WERI-Rb-1 (cell line): ENCODE measurements at places on chromosomes 4 and X.

DNA sequence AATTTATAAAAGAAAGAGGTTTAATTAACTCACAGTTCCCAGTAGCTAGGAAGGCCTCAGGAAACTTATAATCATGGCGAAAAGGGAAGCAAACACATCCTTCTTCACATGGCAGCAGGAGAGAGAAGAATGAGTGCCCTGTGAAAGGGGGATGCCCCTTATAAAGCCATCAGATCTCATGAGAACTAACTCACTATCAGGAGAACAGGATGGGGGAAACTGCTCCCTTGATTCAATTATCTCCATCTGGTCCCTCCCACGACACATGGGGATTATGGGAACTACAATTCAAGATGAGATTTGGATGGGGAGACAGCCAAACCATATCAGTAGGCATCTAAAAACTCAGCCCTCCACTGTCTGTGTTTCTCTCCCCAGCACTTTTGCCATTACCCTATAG is 22.4 kb downstream of the ANK2 start:
- peak; percentile 21 for DNase-seq

DNA sequence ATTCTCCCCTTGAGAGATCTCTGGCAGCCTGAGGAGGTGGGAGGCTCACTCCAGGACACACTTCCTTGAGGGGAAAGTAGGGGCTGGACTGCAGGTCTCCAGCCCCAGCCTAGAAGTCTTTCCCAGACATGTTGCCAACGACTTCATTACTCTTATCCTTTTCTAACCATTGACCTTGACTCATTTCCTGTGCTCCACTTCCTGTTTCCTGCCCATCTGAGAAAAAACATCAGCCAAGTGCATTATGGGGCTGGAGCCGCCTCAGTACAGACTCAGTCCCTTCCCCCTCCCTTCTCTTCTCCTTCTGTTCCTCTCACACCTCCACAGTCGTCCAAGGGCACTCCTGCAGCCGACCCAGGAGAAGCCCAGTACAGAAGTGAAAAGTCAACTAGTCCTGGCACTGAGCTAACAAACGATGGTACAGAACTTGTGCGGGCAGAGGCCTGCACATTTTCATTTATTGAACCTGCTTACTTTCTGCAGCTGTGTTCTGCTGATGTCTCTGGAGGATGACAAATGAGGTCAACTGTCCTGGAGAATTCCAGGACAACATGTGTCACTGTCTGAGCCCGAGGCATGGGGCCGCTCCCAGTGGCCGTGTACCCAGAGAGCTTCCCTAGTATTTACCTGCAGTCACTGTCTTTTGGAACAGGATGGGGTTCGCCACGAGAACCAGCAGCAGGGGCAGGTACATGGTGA is 20.1 kb downstream of the GPR143 start:
- DNase-seq: no peak

GRCh38 chrX:71615954-71616353 is 2.4 kb downstream of the CXCR3 start:
- DNase-seq: no peak

DNA sequence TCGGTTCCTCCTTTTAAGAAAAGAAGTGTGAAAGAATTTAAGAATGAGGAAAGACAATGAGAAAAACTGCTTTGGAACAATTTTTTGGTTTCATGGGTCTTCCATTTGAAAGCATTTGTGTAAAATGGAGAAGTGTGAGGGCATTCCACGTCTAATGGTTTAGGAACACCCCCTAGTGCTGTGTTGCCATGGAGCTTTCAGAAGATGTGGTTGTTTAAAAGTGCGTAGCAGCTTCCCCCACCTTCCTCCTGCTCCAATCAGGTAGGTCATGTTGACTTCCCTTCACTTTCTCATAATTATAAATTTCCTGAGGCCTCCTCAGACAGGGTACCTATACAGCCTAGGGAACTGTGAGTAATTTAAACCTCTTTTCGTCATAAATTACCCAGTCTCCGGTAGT is 50.0 kb downstream of the UGT2B10 start:
- DNase-seq: no peak

GRCh38 chrX:152306331-152306730 is 144.8 kb downstream of the GABRA3 start:
- no peak for DNase-seq

DNA sequence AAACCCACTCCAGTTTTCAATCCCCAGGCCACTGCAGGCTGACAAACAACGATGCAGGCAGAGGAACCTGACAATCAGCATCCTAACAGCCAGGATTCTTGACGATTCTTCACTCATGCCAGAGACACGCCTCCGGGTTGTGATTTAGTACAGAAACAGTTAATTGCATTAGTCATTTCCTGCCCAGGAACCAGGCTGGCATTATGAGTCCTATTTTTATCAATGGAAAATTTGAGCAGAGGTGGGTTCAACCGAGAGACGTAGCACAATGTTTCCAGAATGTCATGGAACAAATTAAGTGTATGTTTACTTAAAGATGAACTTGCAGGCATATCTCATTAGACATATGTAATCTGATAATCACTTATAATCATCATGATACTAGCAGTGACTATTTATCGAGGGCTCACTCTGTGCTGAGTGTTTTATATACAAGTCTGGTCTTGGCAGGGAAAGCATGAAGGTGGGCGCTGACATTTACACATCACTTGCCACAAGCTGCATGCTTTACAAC is 159.7 kb downstream of the NSUN7 start:
- no peak for DNase-seq

DNA sequence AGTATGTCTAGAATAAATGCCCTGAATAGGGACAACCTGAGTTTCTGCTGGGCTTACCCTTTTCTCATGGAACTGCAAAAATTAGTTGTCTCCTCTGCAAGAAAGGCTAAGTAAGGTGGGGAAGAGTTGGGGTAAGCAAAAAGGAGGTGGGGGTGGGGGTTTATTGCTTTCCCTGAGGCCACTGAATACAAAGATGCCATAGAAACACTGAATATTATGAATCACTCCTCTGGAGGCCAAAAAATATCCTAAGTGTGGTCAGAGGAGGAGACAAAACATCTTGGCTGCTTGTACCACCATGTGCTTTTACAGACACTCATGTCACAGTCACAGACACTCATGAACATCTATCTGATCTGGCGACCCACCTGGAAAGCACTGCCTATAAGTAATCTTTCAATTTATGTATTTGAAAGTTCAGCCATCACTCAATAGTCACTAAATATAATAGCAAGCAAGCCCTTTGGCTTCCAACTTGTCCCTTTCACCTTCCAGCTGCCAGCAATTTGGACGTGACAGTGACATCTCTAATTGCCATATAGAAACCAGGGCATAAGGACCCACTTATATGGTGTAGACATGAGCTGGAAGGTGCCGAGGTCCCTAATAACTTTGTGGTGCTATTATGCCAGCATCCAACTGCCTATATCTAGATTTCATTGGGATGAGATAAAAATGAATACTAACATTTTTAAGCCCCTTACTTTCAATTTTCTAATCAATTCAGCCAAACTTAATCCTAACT is 122.7 kb upstream of the CBR4 start:
- no peak for DNase-seq

DNA sequence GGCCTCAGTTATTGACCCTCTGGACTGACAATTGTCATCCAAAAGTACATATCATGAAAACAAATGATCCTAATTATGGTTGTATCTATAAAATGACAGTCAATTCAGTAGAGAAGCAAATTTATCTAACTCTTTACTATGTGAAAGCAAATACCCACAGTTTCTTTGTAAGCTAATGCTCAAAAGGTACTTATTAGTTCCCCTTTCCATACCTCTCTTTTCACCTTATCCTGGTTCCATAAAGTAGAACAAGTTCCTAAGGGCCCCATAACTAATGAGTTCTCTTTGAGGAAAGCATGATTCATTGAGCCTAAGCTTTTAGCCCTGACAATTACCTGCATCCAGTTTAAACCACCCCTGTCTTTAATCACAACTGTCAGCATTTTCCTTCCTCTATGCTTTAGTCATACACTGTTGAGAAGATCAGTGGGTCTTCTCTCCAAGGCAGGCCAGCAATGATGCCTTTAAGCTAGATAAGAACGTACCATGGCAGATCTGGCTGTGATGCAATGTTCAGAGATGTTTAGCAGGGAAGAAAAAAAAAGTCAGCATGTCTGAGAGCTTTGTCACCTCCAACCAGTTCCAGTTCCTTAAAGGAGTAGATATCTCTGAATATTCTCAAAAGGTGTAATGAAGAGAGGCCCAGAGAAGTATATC is 179.7 kb upstream of the RASGEF1B start:
- DNase-seq: no peak

GRCh38 chr4:15963576-15963975 is 601 bp upstream of the FGFBP2 start:
- no peak for DNase-seq

GRCh38 chr4:174534461-174534860 is 12.2 kb upstream of the HPGD start:
- DNase-seq: no peak

DNA sequence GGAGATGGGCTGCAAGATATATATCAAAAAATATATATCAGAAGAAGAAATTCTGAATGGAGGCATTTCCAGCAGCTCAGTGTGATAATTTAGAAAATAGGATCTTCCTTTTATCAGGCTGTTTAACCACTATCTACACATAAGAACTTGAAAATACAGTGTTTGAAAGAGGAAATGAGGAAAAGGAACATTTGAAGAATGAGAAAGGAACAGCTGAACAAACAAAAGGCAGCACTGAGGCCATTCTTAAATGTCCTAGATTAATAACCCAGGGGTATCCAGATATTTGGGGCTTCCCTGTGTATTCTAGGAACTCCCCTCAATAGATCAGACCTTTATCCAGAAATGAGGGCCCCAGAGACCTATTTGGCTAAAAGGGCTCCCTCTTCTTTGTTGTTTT is 4.1 kb downstream of the SLC39A8 start:
- DNase-seq: no peak

DNA sequence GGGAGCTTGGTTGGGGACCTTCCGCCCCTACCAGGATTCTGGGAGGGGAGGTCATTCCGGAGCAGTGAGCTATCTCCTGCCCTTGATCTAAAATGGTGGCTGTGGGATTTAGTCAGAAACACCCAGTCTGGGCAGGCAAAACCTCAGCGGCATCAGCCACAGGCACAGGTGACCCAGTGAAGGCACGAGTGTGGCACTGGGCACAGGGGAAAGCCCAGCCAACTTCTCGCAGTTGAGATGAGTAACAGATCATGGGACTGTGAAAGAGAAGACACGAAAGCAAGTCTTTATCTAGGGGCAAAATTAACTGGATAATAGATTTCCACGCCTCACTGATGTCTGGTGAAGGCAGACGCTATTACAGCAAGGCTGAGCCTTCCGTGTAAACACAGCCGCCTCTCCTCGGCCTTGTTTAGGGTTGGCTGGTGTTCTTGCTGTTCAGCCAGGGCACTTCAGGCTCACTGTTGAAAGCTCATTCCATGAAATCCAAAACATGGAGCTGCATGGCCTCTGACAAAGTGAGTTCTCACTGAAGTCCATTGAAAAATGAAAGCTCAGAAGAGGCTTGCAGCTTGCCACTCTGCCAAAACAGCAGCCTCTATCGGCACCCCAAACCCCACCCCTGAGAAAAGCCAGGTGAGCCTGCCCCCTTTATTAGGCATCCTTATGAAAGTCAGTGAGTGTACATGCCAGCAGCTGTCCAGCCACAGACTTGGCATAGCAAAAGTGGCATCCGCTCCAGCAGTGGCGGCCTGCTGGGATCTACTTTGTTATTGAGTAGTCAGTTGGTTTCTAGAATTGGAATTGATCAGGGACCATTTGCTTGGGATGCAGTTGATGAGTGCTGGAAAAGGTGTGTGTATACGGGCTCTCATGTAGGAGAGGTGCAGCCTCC is 102.3 kb upstream of the MTM1 start:
- peak; percentile 2 for DNase-seq

- no peak for DNase-seq
These were observed 72.2 kb downstream of the CRLF2 start for GRCh38 chrX:1140236-1140681.

DNA sequence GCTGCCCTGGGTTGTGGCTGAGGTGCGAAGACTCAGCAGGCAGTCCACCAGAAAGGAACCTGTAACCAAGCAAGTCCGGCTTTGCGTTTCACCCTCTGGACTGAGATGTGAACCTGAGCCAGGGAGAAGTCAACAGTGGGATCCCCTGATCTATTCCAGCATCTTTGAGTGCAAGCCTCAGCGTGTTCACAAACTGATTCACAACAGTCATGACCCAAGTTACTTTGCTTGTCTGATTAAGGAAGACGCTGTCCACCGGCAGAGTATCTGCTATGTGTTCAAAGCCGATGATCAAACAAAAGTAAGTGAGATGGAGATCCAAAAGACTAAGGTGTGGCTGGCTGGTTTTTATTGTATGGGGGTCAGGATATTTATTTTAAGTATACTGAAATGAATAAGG is 11.3 kb downstream of the TBC1D1 start:
- no peak for DNase-seq

- peak; percentile 98 for DNase-seq
These were observed at the start of gene MAML3 for GRCh38 chr4:140153718-140154571. Gene MAML3 (minus strand): TSS chr4:140154184. CDS start chr4:140153327, 857 bp downstream.

DNA sequence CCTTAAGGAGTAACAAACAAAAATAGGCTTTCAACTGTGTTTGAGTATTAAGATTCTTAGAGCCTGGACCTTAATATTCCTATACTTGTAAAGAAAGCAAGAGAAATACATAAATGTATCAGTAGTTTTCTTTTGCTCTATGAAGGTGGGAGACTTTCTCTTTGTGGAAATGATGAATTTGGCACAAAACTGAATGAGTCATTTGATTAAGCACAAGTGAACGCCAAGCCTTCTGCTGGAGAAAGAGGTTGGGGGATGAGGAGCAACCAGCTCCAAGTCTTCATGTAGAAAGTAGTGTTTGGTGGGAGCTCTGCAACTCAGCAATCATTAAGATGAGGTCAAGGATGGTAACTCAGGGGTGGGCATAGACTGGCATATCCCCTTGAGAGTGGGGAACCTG is 49.6 kb downstream of the MEPE start:
- no peak for DNase-seq

DNA sequence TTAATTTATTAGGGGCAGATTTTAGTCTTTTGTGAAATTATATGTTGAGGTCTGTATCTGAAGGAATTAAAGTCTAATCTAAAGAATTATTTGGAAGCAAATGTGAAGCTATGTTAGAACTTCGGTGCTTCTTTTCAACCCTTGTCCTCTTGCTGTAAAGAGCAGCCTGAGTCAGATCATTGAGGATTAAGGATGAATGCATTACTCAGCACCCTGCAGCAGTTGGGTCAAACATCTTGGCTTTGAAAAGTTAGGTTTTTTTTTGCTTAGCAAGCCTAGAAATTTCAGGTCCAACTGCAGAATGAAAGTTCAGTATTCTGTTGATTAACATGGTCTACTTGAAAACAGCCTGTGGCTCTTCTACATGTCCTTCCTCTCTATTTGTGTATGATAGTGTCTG is 57.6 kb downstream of the SLC4A4 start:
- DNase-seq: no peak

DNA sequence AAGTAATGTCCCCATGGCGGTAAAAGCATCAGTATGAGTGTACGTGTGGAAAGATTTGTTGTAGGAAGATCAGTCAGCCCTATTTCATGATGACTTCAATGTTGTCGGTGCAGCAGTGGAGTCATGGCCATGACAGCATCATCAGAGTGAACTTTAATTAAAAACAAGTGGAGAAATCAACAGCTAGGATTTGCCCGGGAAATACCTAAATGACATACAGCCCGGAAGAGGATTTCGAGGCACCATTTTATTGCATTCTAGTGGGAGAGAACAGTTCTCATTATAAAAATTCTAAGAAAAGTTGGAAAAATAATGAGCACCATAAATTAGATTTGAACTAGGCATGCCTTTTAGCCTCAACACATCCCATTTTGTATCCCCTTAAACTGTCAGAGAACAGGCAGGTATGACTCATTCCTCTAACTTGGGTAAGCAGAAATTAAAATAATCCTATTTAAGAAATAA is 170.1 kb downstream of the SHROOM3 start:
- DNase-seq: no peak

- no peak for DNase-seq
These were observed 5.5 kb upstream of the C4orf50 start for GRCh38 chr4:6023731-6024130.
